ENCODE measurements at places on chromosomes 5 and 9.
A peak's percentile ranks its signal among the peaks of the same experiment; 100 is the strongest.

GRCh38 chr5:115243412-115243811, 19.3 kb downstream of the PGGT1B start:
- no peak for DNase-seq

GRCh38 chr5:109962882-109963603, 273.3 kb downstream of the MAN2A1 start:
- no peak for DNase-seq

- no peak for DNase-seq
Observed at GRCh38 chr9:125297917-125298316, 36.3 kb downstream of the GAPVD1 start.

DNA sequence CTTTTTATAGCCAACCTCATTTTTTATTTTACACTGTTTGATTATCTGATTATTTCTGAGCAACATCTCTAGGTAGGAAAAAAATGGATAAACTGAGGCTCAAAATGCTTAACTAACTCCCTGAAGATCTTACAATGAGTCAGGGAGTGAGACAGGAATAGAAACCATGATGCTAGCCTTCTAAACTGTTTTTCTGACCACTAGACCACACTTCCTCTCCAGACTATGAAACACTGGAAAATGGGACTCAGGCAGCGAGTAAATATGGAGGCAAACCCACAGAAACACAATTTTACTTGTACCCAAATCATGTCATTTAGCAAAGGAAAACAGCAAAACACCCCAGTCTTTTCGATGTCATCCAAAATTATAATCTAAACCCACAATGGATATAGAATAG, 129.9 kb upstream of the ANKH start:
- DNase-seq = no peak

DNA sequence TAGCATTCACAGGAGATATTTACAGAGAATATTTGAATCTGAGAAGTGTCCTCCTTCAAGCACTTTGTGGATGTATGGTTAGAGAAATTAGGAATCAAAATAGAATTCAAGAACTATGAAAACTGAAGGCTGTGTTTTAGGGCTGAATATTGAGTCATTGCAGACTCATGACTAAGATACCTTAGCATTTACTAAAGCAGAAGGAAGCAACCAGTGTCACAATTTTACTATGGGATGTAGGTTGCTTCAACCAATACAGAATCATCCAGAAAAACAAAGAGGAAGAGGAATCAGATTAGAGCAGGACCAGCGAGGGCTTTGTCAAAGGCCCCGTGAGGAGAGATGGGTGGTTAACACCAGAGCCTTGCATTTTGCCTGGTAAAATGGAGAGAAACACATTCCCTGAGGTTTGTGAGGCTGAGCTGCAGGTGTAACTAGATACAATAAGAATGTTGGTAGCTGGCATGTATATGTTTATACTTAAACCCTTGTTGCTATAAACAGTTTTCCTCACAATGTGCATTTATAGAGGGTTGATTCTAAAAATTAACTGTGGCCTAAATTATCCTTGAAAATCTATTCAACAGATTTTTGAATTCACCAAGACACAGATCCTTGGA, 518.1 kb downstream of the AGTPBP1 start:
- DNase-seq = no peak

- DNase-seq = no peak
Observed at GRCh38 chr5:127858116-127858784, 155.1 kb downstream of the CCDC192 start.

- no peak for DNase-seq
Observed at GRCh38 chr5:107265193-107265592, 405.5 kb downstream of the EFNA5 start.

DNA sequence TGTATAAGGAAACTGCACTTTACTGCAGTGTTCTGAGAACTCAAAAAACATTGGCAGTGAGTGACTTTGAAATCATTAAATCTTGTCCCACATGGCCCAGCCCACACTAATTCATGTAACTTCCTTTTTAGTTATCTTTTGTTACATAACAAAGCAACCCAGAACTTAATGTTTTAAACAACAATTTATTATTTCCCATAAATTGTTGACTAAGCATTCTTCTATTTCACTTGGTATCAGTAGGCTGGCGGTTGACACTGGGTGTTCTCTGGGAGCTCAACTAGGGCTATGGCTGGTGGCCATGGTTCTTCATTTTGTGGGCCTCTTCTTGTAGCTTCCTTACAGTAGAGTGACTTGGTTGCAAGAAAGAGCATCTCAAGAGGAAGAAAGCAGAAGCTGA, 278.4 kb downstream of the RASEF start:
- no peak for DNase-seq

- no peak for DNase-seq
Observed at GRCh38 chr5:151475388-151475787, 28.0 kb downstream of the SLC36A1 start.

GRCh38 chr9:12759761-12760160, 15.1 kb upstream of the LURAP1L start:
- peak; percentile 75 for DNase-seq

GRCh38 chr9:132147331-132147730, 14.5 kb upstream of the NTNG2 start:
- no peak for DNase-seq

All from fibroblast of villous mesenchyme (primary cell).